Activated CD4-positive, alpha-beta T cell treated with anti-CD3 and anti-CD28 coated beads, Interleukin-2, amount 50 U/mL, for 16 hours (primary cell): ENCODE measurements at places on chromosomes 11 and 22.
A peak's percentile ranks its signal among the peaks of the same experiment; 100 is the strongest.

GRCh38 chr22:23786752-23787599 lies at the start of gene SMARCB1:
Gene SMARCB1 (plus strand): TSS chr22:23786966. CDS start chr22:23787170, 204 bp downstream.
- DNase-seq = peak; percentile 89

DNA sequence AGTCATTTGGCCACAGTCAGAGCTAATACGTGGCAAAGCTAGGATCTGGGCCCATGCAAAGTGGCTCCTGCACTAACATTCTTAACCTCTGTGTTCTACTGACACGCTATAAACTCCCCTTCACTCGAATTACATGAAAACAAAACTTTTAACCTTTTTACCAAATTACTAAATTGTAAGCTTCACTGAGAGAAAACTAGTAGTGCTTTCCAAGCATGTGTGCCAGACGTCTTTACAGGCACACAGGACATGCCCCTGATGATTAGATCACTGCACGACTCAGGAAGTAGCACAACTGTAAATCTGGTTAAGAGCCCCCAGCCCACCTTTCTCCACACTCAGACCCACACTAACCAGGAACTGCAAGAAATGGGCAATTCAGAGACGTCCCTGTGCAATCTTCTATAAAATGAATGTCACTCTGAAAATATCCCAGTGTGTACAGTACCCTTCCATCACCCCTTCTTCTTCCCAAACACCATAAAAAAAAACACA lies 16.1 kb downstream of the PHF21A start:
- DNase-seq = no peak

DNA sequence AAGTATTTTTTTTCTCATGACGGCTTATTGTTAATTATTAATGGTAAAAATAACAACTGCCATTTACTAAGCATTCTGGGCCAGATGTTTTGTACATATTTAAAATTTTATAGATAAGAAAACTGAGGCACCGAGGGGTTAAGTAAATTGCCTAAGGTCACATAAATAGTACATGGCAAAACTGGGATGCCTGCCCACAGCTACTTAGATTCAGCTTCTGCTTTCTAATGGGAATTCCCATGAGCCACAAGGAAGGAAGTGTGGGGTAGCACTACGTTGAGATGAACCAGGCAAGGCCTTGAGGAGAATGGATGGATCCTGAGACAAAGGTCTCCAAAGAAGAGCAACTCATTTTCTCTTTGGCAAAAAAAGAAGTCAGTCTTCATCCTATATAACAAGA lies 11.9 kb upstream of the PHF21A start:
- DNase-seq = no peak

GRCh38 chr11:113634940-113635575 lies 71.0 kb downstream of the TMPRSS5 start:
- no peak for DNase-seq

DNA sequence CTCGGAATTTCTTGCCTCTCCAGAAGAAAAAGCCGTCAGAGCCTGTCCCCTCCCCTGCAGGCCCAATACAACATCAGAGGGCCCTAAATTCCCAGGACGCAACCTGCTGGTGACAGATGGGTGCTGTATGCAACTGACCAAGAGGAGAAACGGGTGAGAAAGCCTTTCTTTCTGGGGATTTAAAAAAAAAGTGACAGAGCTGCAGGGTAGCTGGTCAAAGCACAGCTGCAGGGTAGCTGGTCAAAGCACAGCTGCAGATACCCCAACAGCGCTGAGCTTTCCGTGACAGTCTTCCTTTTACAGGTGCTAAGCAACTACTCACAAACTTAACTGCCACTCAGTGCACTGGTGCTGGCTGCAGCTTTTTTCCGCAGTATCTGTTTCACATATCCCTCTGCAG lies 17.8 kb downstream of the AP1B1 start:
- DNase-seq = no peak

DNA sequence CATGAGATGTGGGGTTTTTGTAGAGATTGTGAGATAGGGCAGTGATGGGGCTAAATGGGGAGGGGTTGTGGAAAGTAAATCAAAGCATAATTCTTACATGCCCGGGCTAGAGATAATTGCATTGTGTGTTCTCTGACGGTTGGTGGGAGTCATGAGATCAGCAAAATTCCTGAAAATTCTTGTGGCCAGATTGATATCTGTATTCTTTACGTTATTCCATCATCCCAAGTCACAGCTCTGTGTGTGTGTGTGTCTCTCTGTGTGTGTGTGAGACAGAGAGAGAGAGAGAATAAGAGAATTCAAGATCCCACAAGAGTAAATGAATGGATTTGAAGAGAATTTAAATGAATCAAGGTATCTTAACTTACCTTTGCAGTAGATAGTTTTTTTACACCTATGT lies 138.6 kb upstream of the ARHGAP20 start:
- DNase-seq = no peak

GRCh38 chr11:112345166-112345565 lies 84.5 kb upstream of the PLET1 start:
- DNase-seq = no peak

DNA sequence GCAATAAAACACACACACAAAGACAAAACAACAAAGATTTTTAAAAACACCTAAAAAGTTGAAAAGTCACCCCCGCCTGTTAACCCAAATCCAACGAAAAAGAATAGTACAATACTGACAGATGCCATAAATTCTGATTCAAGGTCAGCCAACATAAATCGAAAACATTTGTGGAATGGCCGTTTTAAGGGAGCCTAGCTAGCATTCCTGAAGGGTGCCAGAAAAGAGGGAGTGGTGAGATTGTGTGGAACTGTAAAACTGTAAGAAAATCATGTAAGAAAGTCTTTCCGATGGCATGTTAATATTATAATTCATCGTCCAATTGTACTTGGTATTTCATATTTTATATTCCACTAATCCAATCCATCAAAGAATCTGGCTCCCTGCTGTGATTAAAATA lies 75.1 kb downstream of the RAB38 start:
- DNase-seq = no peak

GRCh38 chr11:41392596-41392995 lies 66.9 kb downstream of the LRRC4C start:
- no peak for DNase-seq

- DNase-seq = no peak
Observed at GRCh38 chr11:68689737-68690625, 5.6 kb downstream of the GAL start.

GRCh38 chr11:129705341-129705740 lies 110.3 kb upstream of the TMEM45B start:
- no peak for DNase-seq

- DNase-seq = no peak
Observed at GRCh38 chr11:34478845-34479663, 34.5 kb downstream of the ELF5 start.

DNA sequence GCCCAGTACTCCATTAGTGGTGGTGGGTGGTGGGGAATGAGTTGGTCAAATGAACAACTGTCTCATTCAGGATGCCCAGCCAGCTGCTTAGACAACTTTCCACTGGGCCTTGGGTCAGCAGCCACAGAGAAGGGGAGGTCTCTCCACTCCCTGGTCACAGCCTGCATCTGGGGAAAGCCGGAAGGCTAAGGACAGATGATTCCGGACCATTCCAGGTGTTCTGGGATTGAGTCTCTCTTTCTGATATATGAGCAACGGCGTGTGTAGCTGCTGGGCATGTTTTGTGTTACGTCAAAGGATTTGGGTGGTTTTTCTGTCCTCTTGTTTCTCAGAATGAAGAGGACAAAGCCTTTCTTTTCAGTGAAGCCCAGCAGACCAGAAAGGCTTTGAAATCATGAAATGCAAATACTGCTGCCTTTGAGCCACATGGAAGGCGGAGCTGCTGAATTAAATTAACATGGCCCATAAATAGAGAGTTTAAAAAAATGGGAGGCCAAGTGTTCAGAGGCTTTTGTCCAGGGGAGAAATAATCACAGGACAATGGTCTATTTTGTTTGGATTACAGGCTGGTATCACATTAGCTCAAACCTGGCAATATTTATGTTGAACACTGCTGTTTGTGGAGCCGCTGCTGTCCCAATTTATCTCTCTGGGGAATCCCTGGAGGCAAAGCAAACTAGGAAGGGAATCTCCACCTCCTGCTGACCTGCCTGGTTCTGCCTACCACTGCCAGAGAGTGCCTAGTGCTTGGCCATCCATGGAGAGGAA lies 234.4 kb upstream of the E2F8 start:
- DNase-seq = no peak

DNA sequence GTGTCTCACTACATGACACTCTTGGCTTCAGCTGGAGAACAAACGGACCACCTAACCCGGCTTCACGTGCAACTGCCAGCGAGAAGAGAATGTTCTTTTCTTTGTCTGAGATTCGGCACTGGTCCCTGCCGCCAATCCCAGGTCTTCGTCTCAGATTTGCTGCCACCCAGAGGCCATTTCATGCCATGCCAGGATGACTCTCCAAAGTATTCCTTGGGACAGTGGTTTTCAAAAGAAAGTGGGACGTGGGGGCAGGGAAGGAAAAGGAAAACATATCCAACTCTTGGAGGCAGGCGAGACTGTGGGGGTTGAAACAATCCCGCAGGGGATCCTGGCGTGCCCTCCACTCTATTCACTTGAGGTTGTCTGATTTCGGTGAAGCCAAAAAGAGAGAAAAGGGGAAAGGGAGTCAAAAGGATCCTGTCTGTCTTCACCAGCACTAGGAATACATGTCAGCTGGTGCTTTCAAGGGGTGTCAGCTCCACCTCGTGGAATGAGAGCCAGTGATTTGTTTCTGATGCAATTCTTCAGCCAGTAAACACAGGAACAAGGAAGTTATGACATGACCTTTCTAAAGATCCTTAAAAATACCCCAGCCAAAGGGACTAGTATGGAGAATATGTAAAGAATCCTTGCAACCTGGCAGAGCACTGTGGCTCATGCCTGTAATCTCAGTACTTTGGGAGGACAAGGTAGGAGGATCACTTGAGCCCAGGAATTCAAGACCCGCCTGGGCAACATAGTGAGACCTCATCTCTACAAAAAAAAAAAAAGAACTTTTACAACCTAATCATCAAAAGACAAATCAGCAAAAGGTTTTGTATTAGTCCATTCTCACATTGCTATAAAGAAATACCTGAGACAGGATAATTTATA lies 41.0 kb upstream of the APLNR start:
- peak; percentile 40 for DNase-seq

DNA sequence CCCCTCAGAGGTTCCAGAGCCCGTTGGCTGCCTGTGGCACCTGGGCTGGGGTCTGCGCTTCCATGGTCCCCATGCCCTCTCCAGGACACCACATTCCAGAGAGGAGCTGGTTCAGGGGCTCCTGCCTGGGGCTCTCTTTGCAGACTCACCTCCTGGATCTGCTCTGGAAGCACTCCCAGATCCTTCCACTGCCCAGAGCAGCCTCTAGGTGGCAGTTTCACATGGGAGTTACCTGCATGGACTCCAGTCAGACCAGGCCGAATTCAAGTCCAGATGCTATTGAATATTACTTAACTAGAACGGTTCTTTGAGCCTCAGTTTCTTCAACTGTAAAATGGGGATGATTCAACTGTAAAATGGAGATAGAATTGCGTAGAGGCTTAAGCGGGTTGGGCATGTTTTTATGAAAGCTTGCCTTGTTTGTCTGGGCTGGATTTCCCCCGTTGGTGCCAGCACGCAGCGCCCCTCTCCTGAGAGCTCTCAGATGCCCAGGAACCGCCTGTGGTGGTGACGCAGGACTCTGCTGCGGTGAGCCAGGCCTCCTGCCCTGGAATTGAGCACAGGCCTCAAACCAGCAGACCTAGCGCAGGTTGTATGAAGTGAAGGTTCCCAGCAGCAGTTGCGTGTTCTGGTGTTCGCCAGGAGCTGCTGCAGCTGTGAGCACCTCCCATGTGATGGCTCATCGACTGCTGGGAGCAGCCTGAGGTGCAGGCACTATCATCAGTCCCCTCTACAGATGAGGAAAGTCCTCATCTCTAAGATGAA lies 44.2 kb downstream of the LMO1 start:
- peak; percentile 17 for DNase-seq

- no peak for DNase-seq
Observed at GRCh38 chr22:32695451-32695891, 106.0 kb upstream of the TIMP3 start.

GRCh38 chr11:132977746-132978145 lies 554.6 kb downstream of the OPCML start:
- DNase-seq = no peak

DNA sequence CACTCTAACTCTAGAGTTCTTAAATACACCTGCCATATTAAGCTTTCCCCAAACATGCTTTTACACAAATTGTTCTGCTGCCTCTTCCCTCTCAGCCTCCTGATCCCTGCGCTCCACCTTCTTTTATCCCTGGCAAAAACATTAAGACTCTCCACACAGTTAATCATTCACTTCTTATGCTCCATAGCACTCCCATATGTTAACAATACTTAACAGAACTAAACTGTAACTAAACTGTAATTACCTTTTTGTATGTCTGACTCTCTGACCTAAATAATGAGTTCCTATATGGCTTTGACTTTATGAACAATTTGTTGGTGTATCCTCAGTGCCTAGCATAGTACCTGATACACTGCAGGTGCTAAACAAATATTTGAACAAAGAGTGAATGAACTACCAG lies 71.8 kb downstream of the BTBD10 start:
- DNase-seq = no peak

DNA sequence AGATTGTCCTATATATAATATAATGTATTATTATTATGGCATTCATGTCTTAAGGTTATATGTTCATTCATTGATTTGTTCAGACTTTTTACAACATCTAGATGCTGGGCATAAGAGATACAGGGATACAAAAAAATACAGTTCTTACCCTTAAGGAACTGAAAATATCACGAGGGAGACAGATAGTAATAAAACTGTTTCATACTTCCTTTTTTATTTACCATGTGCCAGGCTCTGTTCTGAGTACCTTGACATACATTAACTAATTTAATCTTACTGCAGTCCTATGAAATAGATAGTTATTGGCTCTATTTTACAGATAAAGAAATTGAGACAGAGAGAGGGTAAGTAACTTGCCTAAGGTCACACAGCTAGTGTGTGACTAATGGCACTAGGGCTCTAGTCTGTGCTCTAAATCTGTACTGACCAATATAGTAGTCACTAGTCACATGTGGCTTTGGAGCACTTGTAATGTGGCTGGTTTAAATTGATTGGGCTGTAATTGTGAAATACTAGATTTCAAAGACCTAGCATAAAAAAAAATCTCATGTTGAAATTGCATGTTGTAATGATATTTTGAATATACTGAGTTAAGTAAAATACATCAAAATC lies 21.3 kb downstream of the TRIM44 start:
- no peak for DNase-seq

DNA sequence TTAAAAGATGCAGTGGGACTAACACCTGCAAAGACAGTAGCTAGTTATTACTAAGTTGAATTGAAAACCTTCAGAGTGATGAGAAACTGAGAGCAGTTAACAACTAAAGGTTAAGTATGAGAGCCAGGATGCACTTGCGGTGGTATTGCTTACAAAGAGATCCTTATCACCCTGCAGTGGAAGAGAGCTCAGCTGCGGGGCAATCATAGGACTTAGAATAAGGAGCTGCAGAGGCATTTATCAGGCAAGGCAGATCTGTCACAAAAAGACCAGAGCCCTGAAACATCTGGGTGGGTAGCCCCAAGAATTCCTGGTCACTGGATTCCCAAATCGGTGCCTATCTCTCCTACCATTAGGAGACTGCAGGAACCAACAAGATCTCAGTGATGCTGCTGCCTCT lies 34.3 kb upstream of the CFAP300 start:
- peak; percentile 28 for DNase-seq
